ENCODE measurements at places on chromosomes 3 and 15.

GRCh38 chr15:47364230-47365141 lies 352.8 kb upstream of the SEMA6D start:
- DNase-seq, result no peak

DNA sequence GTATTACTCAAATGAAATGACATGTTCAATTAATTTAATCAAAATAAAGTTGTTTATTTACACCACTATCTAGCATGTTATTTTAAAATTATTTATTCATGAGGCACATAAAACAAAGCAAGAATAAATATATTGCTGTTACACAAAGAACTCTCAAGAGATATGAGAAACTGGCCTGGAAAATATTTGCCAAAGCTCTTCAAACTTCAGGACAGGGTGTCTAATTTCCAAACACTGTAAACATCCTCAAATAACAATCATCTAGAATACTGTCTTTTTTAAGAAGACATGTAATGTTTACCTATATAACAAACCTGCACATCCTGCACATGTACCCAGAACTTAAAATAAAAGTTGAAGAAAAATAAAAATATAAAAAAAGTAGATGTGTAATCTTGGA lies 876.6 kb downstream of the TUSC7 start:
- DNase-seq, result no peak

GRCh38 chr3:69353503-69353902 lies 32.4 kb downstream of the FRMD4B start:
- no peak for DNase-seq

DNA sequence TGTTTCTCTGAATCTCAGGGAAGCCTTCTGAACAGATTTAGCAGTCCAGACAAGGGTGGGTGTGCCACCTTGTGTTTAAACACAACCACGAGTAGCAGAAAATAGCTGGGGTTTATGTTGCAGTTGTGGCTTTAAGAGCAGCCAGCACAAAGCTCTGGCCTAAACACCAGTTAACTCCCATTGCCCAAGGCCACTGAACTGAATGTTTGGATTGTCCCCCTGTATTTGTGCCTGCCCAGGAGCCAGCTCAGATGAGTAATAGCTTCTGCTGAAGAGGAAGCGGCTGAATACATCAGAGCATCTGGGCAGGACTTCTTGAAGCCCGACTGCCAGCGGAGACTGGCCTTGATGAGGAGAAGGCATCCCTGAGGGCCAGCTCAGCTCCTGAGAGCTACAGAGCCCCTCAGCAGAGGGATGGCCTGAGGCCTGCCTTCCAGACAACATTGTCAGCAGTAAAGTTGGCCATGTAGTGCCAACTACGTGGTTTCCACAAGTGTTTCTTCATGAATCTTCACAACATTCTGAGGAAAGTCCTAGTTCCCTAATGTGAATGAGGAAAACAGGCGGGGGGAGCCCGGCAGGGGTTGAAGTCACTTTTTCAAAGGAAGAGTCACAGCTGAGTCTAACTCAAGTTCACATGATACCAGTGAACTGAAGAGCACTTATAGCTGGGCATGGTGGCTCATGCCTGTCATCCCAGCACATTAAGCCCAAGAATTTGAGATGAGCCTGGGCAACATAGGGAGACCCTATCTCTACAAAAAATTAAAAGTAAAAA lies 65.8 kb upstream of the ZBTB38 start:
- DNase-seq, result no peak

GRCh38 chr3:34669490-34669889 lies 871.1 kb downstream of the PDCD6IP start:
- DNase-seq, result no peak

DNA sequence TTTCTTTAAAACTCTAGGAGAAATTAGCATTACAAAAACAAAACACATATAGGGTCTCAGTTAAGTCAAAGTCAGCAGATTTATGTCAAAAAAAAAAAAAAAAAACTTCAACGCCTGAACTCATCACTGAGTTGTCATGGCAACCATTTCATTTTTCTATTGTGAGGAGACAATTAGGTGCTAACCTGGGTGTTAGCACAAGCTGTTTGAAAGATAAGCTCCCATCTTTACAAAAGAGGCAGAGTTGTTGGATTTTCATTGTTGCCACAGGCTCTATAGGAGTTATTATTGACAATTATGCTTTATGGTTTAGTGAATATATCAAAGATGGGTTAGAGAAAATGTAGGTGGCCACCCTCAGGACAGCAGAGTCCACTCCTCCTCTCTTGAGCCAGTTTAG lies 806.9 kb downstream of the GRM7 start:
- DNase-seq, result no peak

GRCh38 chr3:36520241-36521006 lies 140.1 kb downstream of the STAC start:
- no peak for DNase-seq

- no peak for DNase-seq
Observed at GRCh38 chr3:59782664-59783063, 732.8 kb upstream of the CFAP20DC start.

Measured in activated B cell treated with CpG ODN at 0.5 μM for 24 hours (primary cell).